ENCODE measurements at places on chromosomes 13 and 19.

GRCh38 chr19:2942928-2943640 is 1.7 kb downstream of the ZNF77 start:
- no peak for DNase-seq

GRCh38 chr19:12954612-12954962 is 2.4 kb downstream of the GADD45GIP1 start:
- DNase-seq: no peak

- no peak for DNase-seq
Measured at GRCh38 chr13:36530050-36530789, 97.9 kb downstream of the CCNA1 start.

DNA sequence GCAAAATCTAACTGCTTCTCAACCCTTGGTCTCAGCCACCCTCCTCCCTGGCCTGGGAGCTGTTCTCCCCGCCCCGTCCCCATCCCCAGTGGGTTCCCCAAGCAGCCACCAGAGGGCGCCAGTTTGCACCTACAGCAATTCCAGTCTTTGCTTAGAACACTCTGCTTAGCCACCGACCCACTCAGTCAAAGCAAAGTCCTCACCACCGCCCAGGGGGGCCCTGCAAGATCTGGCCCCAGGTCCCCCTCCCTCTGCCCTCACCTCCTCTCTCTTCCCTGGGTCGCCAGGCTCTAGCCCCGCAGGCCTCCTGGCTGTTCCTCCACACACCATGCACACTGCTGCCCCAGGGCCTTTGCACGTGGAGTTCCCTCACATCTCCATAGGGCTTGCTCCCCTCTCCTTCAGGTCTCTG is 12.4 kb downstream of the TMEM143 start:
- peak; percentile 77 for DNase-seq
